ENCODE measurements at places on chromosomes 11 and 22.

- DNase-seq = no peak
Measured at GRCh38 chr22:39206491-39206890, 38.3 kb downstream of the PDGFB start.

- DNase-seq = no peak
Measured at GRCh38 chr11:128553662-128554362, 33.5 kb downstream of the ETS1 start.

GRCh38 chr22:26330971-26331625 lies 98.0 kb upstream of the ASPHD2 start:
- DNase-seq = peak; percentile 66

DNA sequence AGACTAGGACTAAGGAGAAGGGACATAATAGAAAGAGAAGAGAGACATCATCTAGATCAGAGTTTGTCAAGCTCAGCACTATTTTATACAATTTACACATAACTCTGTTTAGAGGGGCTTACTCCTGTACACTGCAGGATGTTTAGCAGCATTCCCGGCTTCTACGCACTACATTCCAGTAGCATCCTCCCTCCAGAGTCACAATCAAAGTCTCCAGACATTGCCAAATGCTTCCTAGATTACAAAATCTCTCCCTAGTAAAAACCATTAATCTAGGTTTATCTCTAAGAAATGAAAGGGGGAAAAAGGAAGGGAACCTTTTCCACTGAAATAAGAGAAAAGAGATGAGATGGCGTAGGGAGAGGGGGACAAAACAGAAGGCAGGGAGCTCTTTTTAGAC lies 4.0 kb downstream of the USP28 start:
- DNase-seq = no peak

GRCh38 chr22:40684728-40685127 lies 5.4 kb downstream of the MCHR1 start:
- no peak for DNase-seq

DNA sequence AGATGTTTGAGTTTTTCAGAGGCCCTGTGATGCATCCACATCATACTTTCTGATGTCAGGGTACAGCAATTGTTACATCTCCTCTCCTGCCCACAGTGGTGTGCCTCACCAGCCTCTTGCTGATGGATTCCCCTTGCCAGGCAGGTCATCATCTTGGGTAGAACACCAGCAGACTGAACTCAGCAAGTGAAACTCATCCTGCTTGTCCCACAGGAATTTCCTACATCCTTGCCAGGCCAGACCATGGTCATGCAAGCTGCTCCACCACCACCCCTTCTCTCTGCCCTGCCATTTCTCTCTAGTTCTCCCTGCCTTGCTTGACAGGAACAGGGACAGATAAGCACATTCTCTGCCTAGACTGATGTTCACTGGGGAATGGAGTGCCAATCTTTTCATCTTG lies 85.9 kb downstream of the PAX6 start:
- DNase-seq = no peak

GRCh38 chr22:28589102-28589750 lies 90.4 kb downstream of the TTC28 start:
- no peak for DNase-seq

DNA sequence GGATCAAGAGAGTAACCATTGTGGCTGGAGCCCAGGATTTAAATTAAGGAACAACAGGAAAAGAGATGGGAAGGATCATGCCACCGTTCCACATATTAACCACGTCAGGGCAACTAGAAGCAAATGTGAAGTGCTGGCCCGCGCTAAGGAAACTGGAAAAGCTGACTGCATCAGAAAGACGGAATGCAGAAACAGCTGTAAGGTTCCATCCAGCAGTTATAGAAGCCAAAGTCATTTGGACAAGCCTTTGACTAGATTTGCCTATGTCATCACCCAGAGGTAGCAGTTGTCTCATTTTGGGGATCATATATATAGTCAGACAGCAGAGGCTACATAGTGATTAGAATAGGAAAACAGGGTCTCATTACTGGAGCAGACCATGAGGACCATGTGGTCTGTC lies 43.0 kb upstream of the CRTAM start:
- no peak for DNase-seq

GRCh38 chr11:72709478-72710238 lies 35.4 kb upstream of the PDE2A start:
- no peak for DNase-seq

DNA sequence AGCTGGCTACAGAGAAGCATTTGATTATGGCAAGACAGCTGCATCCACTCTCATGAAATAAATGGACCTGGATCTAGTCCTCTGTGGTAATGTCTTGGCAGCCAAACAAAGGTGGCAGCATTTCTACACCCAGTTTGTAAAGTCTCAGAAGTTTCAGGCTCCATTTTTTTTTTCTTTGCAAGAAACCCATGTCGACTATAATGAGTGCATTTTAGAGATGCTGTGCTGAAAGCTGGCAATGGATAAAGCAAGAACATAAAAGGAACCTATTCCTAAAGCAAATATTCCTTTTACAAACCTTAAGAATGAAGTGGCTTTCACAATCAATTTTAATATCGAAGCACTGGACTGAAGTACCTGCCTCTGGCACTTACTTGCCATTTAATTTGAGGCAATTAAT lies 33.5 kb downstream of the THAP12 start:
- no peak for DNase-seq

GRCh38 chr11:14584595-14584994 lies 59.0 kb upstream of the PDE3B start:
- no peak for DNase-seq

DNA sequence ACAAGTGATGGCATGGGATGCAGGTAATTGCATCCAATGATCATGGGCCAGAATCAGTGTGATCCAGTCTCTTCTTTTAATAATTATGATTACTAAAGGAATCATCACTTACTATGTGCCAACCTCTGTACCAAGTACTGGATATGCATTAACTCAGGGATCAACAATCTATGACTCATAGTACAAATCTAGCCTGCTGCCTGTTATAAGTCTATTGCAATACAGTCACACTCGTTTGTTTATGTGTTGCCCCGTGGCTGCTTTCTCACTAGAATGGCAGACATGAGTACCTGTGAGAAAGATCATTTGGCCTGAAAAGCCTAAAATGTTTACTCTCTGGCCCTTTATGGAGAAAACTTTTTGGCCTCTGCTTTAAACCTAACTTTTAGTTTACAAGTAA lies 45.0 kb downstream of the OR6Q1 start:
- no peak for DNase-seq

- DNase-seq = no peak
Measured at GRCh38 chr11:102479733-102480132, 27.2 kb upstream of the TMEM123 start.

DNA sequence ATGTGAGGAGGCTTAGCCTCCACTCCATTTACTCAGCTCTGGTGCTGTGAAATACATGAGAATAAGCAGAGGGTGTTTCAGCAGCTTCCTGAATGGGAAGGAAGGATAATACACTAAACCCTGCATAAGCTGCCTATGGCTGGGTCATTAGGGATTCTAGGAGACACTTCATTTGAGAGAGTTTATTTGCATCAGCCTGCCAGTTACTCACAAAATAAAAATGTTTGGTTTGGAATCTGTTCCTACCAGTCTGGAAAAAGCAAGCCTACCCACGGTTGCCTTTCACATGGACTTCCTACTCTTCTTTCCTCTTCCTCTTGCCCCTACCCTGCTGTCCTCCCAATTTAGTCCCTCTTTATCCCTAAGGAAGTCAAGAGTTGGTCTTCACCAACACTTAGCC lies 20.5 kb downstream of the SLC1A2 start:
- DNase-seq = no peak

GRCh38 chr22:35230839-35231584 lies 26.3 kb upstream of the HMGXB4 start:
- DNase-seq = no peak

DNA sequence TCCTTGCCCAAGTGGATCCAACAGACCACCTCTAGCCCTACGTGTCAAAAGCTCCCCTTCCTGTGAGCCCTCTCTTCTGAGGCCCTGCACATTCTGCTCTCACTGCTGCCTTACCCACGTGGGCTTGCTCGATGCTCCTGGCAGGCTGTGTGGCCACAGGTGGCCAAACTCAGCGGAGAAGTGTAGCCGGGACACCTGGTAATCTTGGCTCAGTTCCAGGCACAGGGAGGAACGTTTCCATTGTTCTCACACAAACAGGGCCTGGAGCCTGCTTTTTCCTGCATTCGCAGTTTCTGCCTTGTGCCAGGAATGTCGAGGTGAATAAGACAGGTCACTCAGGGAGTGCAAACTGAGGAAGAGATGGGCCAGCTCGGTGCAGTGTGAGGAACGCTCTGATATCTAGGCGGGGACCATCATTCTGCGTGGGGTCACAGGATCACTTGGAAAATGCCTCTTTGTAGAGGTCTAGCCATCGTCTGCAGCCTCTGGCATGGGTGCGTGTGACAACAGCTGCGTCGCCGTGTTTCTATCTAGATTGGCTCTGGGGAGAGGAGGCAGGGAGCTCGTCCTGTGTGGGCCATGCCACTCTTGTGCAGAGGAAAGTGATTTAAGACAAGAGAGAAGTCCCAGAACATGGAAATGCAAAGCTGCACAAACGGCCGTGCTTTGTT lies 127.6 kb upstream of the PARVA start:
- no peak for DNase-seq

- DNase-seq = no peak
Measured at GRCh38 chr11:20010156-20010850, 150.0 kb downstream of the DBX1 start.

- DNase-seq = no peak
Measured at GRCh38 chr22:38944653-38945052, 12.8 kb upstream of the APOBEC3A start.

GRCh38 chr11:94882931-94883330 lies 90.4 kb downstream of the CWC15 start:
- DNase-seq = no peak

DNA sequence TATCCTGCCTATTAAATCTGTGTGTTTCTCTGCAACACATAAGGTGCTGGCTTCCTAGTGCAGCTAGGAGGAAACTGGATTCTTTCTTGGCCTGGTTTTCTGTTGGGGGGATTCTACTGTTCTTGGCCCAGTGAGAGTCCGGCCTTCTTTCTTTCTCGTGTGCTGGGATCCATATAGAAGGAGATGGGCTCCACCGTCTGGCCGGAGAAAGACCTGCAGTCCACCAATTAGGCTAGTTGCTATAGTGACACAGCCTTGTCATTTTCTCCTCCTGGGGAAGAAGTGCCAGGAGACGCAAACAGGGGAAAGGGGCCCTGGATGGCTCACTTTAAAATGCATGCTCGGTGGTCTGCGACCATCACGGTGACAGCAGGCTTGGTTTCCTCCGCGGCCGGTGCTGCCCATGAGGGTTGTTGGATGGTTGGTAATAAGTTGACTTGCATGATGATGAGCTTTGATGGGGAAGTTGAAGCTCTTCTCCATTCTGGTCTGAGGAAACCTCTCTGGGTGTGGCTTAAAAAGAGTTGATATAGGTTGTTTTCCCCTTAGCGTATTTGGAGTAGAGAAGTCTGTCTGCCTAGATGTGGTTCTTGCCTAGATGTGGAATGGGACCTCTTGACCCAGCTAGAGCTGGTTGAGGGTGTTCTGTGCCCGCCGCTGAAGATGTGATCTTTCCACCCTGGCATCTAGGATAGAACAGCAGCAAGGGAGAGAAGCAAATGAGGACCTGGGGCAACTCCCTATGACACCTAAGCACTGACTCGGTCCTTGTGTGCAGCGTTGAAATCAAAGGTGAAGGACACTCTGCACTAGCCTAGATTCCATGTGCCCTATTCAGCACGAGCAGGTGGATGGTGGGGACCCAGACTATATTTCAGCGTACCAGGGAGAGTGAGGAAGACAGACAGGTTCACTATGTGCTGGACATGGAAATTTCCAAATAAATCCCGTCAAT lies 1335.0 kb downstream of the BRD1 start:
- DNase-seq = no peak

DNA sequence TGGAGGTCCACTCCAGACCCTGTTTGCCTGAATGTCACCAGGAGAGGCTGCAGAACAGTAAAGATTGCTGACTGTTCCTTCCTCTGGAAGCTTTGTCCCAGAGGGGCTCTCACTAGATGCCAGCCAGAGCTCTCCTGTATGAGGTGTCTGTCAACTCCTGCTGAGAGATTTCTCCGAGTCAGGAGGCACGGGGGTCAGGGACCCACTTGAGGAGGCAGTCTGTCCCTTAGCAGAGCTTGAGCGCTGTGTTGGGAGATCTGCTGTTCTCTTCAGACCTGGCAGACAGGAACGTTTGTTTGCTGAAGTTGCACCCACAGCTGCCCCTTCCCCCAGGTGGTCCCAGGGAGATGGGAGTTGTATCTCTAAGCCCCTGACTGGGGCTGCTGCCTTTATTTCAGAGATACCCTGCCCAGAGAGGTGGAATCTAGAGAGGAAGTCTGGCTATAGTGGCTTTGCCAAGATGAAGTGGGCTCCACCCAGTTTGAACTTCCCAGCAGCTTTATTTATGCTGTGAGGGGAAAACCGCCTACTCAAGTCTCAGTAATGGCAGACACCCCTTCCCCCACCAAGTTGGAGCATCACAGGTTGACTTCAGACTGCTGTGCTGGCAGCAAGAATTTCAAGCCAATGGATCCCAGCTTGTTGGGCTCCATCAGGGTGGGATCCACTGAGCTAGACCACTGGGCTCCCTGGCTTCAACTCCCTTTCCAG lies 99.4 kb downstream of the PDE3B start:
- no peak for DNase-seq

DNA sequence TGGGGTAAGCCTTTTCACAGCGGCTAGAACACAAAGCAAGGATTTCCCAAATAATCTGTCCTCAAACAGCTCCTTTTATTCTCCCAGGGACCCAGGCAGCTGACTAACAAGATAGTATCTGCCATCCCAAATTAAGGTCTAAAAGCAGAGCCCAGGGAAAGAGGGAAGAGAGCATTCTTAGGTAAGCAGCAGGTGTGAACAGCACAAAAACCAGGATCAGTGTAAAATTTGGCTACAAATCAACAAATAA lies 79.9 kb downstream of the RBMXL2 start:
- no peak for DNase-seq

GRCh38 chr11:46003572-46003971 lies 81.1 kb downstream of the LARGE2 start:
- no peak for DNase-seq

DNA sequence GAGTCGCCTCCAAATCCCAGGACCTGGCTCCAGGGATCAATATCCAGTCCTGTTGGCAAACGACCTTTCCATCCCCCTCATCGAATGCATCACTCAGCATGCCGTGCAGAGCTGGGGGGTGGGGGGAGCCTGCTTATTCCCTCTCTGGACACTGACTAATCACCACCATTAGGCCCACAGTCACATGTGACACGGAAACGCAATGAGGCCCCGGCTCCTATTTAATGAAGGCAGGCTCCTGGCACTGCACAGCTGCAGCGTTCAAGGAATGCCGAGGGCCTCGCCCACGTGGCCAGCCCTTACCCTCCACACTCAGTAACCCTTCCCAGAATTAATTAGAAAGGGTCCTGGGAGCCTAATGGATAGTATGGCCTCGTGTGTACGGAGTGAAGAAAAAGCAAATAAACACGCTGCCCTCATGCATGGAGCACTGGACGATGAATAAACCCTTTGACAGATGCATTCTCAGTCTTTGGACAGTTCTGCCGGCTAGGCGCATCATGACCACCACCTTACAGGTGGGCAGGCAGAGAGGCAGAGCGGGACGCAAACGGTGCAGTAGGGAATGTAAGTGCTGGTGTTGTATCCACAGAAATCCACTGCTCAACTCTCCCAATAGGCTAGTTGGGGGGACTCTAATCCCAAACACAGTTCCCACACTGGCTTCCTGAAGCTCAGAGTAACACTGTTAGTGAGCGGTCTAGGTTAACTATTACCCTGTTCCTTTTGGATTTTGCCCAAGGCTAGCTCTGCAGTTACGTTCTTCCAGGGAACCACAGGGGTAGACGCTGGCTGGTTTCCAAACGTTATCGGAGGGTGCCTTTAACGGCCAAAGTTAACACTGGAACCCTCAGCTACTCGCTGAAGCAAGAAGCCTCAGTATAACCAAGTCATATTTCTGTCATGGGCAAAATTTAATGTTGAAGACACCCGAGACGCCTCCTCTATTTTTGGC lies 490.1 kb downstream of the OPCML start:
- no peak for DNase-seq
